T-helper 17 cell (primary cell): ENCODE measurements at places on chromosomes 2 and 18. TPM values are rescaled to one million over a fixed set of nuclear protein-coding genes. Genes with fewer than 3 reads are reported as not detected.

DNA sequence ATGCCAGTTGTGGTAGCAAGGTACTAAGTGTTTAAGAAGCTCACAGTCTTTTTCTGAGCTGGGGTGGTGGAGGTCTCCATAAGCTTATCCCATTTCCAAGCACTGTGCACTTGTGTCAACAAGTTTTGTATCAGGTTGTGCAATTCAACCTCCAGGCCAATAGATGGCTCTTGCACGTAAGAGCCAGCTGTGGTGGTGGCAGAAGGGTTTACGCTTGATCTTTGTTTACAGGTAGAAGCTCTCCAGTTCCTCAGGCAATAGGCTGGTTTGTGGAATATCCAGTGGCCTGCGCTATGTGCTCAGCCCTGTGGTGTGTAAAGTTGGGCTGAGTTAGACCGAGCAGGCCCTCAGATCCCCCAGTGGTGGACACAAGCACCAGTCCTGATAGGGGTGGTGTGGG, 89.7 kb upstream of the CNTNAP5 start:
- DNase-seq, result no peak

- DNase-seq, result no peak
Observed at GRCh38 chr2:71746946-71747501, 293.7 kb downstream of the DYSF start.

The KCTD1 gene
- total RNA-seq, result 2.9 TPM

GRCh38 chr2:217901835-217902378, 100.9 kb downstream of the TNS1 start:
- no peak for DNase-seq

DNA sequence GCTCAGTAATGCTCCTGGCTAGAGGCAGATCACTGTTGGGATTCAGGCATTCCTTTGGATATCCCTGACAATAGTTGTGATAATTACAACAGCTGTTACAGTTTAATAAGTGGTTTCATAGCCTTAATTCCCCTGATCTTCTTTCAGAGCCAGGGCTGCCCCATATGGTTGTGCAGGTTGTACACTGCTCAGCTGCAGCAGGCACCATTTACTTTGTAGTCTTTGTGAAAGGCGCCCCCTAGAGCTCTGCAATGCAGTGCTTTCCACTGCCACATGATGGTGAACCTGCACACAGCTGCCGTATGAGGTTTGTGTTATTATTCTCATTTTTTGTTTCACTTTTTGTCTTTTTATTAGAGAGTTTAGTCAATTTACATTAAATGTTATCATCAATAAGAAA, 239.1 kb downstream of the KCNS3 start:
- DNase-seq, result no peak

GRCh38 chr2:197324801-197325200, 14.2 kb upstream of the ANKRD44 start:
- DNase-seq, result no peak

The TMEFF2 gene
- total RNA-seq, result not detected

- no peak for DNase-seq
Observed at GRCh38 chr2:206031950-206032567, 53.9 kb downstream of the INO80D start.

GRCh38 chr2:47339745-47340541, 63.0 kb upstream of the MSH2 start:
- DNase-seq, result no peak

The CCDC148 gene
- not detected for total RNA-seq

GRCh38 chr2:8153258-8153718, 528.6 kb upstream of the ID2 start:
- DNase-seq, result no peak

DNA sequence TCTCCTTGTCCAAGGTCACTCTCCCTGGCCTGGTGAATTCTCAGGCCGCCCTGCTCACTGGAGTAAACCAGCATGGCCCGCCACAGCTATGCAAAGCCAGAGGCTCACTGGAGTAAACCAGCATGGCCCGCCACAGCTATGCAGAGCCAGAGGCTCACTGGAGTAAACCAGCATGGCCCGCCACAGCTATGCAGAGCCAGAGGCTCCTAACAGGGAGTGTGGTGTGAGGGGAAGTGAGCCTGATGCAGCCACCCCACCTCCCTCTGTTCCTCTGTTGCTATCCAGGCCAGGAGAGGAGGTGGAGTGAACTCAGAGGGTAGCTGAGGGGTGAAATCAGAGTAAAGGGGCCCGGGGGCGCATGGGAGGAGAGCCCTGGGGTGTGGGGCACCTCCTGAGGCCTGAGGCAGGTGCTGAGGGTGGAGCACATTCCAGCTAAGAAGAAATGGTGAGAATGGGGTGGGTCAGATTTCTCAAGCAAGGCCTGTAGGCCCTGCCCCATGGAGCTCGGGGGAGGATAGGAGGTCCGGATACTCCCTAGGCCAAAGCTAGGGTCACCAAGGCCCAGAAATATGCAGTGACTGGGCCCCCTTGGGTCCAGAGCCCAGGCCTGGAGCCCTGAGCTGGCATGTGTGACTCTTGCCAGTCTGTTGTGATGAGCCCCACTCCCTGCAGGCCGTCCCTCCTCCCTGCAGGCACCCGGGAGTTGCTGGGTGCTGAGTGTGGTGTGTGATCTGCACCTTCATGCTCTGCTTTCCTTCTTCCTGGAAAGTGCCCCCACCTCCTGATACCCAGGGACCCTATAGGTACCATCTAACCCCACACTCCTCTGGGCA, 1.5 kb downstream of the ATP6V1B1 start:
- no peak for DNase-seq

DNA sequence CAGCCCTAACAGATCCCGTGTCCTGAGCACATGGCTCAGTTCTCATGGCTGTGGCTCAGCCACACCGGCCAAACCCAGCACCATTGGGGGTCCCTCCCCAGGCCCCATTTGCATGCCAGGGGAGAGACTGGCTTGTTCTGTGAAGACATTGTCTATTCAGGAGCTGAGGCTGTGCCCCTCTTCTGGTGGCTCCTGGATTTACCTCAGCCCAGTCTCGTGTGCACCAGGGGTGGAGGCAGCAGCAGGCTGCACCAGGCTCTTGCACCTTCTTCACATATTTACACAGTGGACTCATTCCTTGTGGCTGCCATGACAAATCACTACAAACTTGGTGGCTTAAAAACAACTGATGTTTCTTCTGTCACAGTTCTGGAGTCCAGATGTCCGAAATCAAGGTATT, 92.4 kb upstream of the ITGA6 start:
- DNase-seq, result no peak

The SLC38A11 gene
- not detected for total RNA-seq

The MREG gene
- 6.6 TPM for total RNA-seq

DNA sequence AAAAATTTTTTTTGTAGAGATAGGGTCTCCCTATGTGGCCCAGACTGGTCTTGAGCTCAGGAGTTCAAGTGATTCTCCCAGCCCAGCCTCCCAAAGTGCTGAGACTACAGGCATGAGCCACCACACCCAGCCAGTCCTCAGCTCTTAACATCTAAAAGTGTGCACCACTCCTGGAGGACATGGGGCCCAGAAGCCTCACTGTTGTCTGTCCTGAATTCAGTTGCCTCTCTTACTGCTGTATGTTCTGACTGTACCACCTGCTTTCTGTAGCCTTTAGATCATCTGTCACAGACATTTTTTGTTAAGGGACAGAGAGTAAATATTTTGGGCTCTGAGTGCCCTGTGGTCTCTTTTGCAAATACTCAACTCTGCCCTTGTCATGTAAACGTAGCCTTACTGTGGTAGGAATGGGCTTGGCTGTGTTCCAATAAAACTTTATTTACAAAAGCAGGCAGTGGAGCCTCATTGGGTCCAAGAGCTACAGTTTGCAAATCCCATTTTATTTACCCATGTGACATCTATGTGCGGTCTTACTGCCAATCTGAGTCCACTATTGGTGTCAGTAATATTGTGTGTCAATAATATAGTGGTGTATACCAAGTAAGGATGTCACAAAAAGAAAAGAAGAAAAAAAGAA, 38.1 kb downstream of the TMEM37 start:
- DNase-seq, result no peak

DNA sequence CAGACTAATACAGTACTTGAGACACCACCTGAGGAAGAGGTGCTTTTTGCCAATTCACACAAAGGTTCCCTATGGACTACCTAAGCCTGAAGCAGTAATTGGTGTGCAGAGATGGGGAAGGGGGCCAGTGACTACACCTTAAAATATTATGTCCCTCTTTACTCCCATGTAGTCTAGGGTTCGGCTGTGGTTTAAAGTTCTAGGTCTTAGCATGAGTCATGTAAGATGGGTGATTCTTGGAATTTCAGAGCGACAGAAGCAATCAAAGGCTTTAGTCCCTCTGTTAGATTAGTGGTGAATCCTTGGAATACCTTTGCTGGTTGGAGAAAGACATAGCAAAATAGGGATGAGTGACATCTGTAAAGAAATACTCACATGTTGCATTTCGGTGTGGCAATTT, 14.3 kb upstream of the CCDC85A start:
- DNase-seq, result no peak

- no peak for DNase-seq
Observed at GRCh38 chr18:68177807-68178702, 536.9 kb downstream of the TMX3 start.

- DNase-seq, result no peak
Observed at GRCh38 chr18:5542515-5543035, 1.2 kb downstream of the EPB41L3 start.

The CCBE1 gene
- not detected for total RNA-seq

DNA sequence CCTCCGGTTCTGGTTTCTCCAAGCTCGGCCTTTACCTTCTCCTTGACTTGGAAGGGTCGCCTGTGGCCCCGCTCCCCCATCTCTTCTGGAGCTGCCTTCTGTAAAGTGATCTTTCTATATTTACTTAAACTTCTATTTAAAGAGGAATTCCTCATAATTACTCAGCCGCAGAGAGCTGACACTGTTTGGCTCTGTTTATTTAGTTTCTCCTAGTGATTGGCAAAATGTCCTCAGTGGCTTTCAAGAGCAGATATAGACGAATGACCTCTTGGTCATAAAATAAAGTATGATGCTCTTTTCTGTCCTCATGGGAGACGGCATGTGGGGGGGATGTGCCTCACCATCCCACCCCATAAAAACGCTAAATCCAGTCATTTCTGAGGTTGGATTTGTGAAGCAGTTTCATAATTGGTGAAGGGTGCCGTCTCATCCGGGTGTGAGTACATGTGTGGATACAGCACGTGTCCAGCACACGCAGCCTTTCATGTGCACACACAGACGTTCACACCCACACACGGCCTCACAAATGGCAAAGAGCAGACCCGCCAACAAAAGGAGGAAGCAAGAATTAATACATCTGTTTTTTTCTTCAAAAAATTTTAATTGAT, 43.4 kb upstream of the SMAD7 start:
- no peak for DNase-seq

- no peak for DNase-seq
Observed at GRCh38 chr2:232139171-232139594, 177.7 kb downstream of the DIS3L2 start.

- peak; percentile 33 for DNase-seq
Observed at GRCh38 chr2:241859436-241860183, 916 bp upstream of the PDCD1 start.

The MAB21L4 gene
- total RNA-seq, result not detected

- DNase-seq, result no peak
Observed at GRCh38 chr18:59996370-59996966, 96.7 kb downstream of the PMAIP1 start.

GRCh38 chr2:205709319-205709718, 27.0 kb downstream of the NRP2 start:
- no peak for DNase-seq

The TUBA4B gene
- not detected for total RNA-seq

The CAD gene
- 27.2 TPM for total RNA-seq

DNA sequence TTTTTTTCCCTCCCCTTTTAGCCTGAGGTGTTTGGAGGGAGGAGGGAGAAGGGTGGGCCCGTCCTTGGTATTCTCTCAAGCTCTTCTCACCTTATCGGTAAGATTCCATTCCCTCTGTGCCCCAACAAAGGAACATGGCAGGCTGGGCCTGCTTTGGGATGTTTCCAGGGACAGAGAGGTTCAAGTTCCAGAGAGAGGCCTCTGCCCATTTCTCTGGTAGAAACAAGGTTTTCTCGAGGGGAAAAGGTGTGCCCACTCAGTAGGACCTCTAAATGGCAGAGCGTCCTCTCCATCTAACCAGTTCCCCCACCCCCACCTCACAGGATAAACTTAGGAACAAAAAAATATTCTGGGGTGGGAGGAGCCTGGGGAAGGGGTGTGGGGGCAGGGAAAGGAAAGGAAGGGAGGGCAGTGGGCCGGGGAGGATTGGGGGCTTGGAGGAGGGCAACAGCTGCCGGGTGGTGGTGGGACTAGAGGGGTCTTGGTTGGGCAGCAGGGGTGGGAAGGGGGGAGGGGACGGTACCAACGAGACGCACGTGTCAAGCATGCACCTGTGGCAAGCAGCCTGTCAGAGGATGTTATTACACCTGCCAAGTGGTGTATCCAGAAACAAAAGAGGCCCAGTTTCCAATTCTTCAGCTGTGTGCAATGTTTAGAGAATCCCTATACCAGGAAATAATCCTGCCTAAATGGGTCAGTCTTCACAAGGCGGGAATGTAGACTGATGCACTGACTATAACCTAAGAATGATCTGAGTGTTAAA, 2.1 kb downstream of the PCBP1 start:
- no peak for DNase-seq

GRCh38 chr2:78913257-78913656, 112.2 kb upstream of the REG3G start:
- no peak for DNase-seq

GRCh38 chr2:16438613-16439321, 226.9 kb downstream of the CYRIA start:
- DNase-seq, result no peak

DNA sequence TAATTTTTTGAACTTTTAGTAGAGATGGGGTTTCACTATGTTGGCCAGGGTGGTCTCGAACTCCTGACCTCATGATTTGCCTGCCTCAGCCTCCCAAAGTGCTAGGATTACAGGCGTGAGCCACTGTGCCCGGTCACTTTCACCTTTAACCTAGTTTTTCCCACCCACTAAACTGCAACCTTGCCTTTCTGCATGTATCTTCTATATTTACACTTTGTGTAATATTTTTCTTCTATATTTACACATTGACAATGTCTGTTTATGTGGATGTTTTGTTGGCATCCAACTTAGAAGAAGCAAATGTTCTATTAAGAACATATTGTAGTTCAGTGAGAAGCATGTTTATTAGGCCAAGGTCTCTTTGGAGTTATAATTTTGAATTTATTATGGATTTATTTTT, 26.7 kb downstream of the SNRPD1 start:
- DNase-seq, result no peak

DNA sequence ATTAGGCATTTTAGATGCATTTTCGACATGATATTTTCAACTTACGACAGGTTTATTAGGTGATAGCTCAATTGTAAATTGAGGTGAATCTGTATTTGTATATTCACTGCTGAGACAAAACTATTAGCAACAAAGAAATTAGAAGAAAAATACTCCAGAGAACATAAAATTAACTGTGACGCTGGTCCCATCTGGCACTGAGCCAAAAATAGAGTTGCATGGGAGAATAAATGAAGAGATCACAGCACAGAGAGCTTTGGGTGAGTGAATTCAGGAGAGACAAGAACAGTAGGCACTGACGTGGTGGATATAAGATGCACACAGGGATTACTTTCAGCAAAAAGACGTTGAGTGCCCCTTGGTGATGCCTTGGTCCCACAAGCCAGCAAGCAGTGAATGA, 306.2 kb upstream of the RAB6C start:
- DNase-seq, result no peak

The CCDC102B gene
- total RNA-seq, result 5.0 TPM

The LCT gene
- 0.07 TPM for total RNA-seq

The PSMA8 gene
- total RNA-seq, result 0.42 TPM
